ENCODE measurements at places on chromosomes 12 and 14.

DNA sequence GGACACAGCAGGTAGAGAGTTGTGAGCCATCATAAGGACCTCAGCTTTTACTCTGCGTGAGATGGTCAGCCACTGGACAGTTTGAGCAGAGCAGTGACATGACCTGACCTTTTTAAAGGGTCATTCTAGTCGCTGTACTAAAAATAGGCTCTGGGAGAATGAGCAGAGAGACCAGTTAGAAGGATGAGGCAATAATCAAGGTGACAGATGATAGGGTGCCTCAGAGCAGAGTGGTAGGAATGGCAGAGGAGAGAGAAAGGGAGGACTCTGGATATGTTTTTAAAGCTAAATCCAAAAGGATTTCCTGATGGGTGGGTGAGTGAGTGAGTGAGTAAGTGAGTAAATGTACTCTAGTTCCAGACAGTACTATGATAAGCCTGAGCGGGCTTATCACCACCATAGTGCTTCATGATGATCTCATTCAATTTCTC lies 83.6 kb upstream of the ARHGAP5 start:
- DNase-seq = no peak

GRCh38 chr14:93320489-93320888 lies 12.3 kb downstream of the BTBD7 start:
- DNase-seq = no peak

DNA sequence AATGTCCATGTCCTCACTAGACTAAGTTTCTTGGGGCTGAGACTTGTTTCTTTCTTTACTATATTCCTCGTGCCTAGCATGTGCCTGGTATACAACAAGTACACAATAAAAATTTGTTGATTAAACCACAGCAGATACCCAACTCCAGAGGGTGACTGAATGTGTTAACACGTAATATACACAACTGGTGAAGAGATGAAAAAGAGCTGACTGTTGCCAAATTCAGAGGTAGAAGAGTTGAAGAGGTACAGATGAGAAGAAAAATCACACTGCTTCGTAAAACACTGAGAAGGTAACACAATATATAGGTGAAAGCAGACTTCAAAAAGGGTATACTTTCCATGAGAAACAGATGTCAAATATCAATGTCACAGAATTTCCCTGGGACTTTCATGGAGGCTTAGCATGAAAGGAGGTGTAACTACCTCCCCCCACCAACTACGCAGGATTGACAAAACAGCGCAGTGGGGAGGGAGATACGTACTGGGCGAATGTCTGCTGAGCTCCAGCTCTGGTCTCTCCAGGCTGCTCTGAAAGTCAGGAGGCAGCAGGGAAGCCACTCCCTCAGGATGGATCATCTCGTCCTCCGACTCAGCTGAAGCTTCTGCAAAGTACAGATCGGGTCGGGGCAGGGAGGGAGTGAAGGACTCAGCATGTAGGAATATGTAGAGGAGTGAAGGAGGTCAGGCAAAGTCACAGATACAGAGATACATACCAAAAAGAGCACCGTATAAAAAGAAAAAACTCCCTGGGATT lies 5.3 kb downstream of the ACIN1 start:
- DNase-seq = no peak

DNA sequence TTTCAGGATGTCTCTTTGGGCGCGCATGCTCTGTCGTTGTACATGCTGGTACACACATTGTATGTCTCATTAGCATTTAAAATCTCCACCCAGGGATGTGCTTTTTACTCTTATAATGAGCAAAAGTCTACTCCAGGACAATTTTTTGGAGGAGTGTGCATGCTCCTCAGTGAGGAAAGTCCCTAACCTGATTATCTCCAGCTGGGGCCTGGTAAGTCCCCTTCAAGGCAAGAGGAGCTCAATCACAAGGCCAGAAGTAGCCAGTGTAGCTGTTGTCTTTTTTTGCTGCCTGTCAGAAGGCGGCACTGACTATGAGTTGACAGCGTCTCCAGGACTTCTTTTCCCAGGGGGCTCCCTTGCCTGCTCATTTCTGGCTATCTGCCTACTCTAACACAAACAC lies 218.3 kb upstream of the CNTN1 start:
- DNase-seq = no peak

DNA sequence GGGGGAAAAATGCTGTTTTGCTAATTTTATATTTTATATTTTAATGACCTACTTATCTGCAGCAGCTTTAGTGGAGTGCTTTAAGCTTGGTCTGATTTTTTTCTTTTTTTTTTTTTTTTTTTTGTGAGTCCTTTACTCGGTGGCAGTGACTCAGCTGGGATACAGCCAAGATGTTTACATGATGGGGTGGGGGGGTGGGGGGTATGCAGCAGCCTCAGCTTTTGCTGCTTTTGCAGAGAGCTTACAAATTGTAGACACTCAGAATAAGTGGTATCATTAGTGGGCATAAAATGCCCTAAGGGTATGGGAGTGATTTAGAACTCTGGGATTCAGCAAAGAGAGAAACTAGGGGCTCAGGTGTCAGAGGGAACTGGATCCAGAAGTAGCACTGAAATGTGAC lies 38.2 kb upstream of the ARHGAP5 start:
- no peak for DNase-seq

- DNase-seq = no peak
Measured at GRCh38 chr14:99566009-99566389, 38.0 kb downstream of the CCDC85C start.

DNA sequence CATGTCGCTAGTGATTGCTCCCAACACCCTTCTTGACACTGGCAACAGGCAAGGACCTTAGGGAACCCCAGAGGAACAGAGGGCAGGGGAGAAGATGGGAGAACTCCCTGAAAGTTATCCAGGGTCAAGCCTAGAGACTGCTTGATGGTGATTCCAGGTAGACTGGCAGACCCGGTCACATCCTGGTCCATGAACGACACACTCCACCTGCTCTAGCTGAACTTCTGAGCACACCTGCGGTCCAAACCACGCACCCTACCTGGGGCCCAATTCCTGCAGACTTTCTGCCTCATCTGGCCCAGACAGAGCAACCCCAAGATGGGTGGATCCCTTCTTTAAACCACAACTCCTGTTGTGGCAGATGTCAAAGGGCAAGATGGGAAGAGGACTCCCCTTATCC lies 34.2 kb downstream of the NCKAP5L start:
- DNase-seq = no peak

GRCh38 chr12:33423706-33424105 lies 15.9 kb downstream of the SYT10 start:
- no peak for DNase-seq

GRCh38 chr12:62258941-62259630 lies 1.1 kb upstream of the USP15 start:
- no peak for DNase-seq

- DNase-seq = no peak
Measured at GRCh38 chr14:76282581-76282980, 93.4 kb upstream of the ESRRB start.

DNA sequence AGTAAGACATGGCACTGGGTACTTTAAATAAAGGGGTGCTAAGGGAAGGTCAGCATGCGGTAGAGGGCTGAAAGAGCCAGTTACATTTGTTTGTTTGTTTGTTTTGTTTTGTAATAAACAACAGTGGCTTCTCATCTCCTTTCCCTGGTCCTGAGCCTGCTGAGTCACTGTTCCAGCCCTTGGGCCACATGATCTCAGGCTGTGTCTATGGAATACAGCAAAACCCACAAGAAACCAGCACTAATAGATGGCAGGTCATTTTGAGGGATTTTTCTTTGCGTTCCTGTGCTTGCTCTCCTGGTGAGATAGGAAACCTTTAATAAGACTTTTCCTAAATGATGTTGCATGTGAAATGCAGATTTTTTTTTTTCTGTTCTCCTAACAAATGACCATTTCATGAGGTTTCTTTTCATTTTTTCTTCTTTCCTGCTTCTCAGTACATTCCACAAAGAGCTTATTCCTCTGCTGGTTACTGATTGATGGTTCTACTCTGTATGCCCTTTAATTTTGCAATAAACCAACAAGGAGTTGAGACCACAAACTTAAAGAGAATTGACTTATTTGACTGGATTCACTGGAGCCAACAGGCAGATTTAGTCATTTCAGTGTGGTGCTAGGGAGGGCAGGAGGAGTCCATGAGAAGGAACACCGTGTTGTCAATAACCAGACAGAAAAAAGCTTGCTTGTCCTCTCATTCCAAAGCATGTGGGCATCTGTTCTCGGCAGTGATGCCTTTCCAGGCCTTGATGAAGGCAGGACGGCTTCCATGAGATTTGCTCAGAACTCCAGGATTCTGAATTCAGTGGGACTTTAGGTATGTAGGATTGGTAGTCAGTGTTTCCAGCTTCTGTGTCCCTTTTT lies 459.2 kb downstream of the RAD51B start:
- no peak for DNase-seq

DNA sequence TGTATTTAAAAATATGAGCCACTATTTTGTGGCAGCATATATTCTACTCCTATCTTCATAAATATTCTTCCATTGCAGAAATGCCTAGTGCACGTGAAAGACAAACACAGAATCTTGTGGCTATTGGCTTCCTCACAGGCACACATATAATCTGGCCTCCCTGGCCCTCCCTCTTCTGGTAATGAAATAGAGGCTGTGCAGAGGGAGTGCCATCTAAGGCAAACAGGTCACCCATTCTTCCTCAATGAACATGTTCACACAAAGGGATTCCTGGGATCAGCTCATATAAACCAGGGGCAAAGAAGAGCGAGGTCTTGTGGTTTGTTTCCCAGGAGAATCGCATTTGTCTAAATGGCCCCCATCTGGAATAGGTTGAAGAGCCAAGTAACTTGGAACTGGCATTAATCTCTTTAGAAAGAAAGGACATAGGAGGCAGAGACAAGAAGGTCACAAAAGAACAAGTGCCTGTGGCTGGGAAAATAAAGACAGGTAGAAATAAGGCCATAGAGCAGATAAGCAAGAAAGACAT lies 171.6 kb upstream of the PTPRQ start:
- DNase-seq = no peak

- DNase-seq = no peak
Measured at GRCh38 chr12:31599053-31599452, 8.1 kb upstream of the DENND5B start.

- no peak for DNase-seq
Measured at GRCh38 chr12:94141892-94142291, 6.5 kb upstream of the PLXNC1 start.

- DNase-seq = no peak
Measured at GRCh38 chr14:60195179-60195810, 30.1 kb upstream of the DHRS7 start.

- DNase-seq = no peak
Measured at GRCh38 chr12:27896419-27896990, 76.0 kb downstream of the PTHLH start.

DNA sequence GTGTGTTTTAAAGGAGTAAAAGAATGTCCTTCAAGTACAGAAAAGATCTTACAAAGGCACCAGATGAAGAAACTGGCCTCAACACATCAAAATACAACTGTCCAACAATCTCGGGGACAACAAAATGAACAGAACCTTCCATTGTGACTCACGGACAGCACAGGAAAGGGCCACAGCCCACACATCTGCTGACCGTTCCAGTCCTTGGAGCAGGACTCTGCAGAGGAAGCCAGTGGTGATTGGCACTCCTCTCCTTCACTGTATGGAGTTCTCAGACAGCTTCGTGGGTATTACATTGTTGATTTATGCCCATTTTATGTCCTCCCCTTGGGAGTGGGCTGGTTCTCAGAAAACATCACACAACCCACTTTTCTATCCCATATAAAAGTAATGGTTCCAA lies 32.5 kb upstream of the TC2N start:
- no peak for DNase-seq

GRCh38 chr14:51533160-51533559 lies 118.5 kb upstream of the FRMD6 start:
- DNase-seq = no peak

DNA sequence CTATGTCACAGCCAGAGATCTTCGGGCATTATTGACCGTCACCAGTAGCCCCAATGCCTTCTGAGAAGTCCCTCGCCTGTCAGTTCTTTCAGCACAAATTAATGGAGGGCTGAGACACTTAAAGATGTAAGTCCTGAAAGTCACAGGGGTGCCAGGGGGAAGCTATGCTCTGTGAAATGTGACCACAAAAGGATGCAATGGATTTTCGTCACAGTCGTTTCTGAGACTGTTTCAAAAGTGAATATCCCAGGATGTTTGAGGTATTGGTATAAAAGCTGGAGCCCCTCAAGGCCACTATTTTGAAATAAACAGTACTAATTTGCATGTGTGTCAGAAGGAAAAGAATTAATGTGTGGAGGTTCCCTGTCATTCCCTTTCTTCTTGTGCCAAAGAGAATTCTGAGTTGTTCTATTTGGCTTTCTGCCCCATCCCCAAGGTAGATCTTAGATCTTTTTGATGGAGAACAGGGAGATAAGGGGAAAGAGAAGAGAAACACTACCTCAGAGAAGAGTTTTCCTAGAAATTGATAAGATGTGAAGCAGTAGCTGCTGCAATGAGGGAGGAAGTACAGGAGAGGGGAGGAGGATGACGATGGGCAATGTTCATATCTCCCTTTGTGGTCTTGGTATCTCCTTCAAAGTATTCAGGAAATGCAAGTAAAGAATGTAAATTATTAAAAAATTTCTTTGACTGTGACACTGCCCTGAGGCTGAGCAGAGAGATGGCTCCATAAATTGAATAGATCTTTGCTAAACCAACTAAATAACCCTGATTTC lies 101.8 kb upstream of the NAP1L1 start:
- no peak for DNase-seq

GRCh38 chr12:132178801-132179401 lies 34.6 kb downstream of the NOC4L start:
- no peak for DNase-seq

- DNase-seq = no peak
Measured at GRCh38 chr14:96275177-96276112, 19.4 kb downstream of the BDKRB1 start.

GRCh38 chr12:25557830-25558436 lies 4.8 kb upstream of the LMNTD1 start:
- no peak for DNase-seq

DNA sequence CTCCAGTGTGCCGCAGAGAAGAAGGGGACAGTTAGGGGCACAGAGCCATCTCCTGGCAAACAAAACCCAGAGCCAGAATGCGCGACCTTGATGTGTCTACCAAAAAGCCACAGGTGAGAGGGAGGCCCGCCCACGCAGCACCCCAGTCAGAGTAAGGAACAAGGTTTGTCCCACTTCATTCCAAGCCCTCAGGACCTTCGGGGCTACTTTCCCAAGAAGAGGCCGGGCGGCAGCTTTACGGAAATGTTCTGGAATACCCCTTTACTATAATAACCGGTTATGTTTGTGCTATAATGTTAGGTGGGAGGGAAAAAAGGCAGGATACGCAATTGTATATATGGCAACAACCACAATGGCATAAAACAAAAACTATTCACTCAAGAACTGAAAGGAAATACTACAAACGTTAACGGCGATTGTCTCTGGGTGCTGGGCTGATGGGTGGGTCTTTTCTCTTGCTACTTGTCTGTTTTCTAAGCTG lies 12.3 kb downstream of the CCDC88C start:
- DNase-seq = no peak

DNA sequence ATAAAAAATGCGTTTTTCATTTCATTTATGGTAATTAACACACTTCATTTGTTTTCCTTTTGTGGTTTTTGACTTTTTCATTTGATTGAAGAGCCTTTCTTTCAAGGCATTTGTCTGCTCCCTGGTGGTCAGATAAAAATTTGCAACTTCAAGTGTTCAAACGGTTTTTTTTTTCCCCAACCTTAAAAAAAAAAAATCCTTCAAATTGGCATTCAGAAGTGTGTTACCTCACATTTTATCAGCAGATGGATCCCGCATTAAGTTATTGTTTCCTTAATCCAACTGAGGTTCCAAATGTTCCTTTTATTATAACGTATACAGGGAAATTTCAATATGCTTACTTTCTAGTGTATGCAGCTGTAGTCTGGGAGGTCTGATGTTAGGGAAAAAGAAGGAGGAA lies 47.2 kb downstream of the MYF5 start:
- DNase-seq = no peak

GRCh38 chr14:102094101-102094500 lies 7.3 kb upstream of the HSP90AA1 start:
- no peak for DNase-seq

GRCh38 chr14:99288948-99289347 lies 17.0 kb upstream of the BCL11B start:
- DNase-seq = no peak

Data from cortex of kidney (tissue), 1 donor.